A549 treated with dexamethasone at 1 μM for 4 hours (cell line): ENCODE measurements at places on chromosomes 3 and 15. TPM values are rescaled to one million over a fixed set of nuclear protein-coding genes. Genes with fewer than 3 reads are reported as not detected.

Gene FBXW12
- total RNA-seq, result not detected in 5 replicates

Gene AGBL1
- not detected in 5 replicates for total RNA-seq

Gene PARL
- total RNA-seq, result 63.1 to 70.8 TPM (median 67.5 TPM) in 5 replicates

Gene CCR1
- not detected in 5 replicates for total RNA-seq

Gene LCMT2
- 6.1 to 8.1 TPM (median 7.2 TPM) in 5 replicates for total RNA-seq

Gene FAM107A
- 0.37 to 0.54 TPM (median 0.46 TPM) in 5 replicates for total RNA-seq

Gene FBLN2
- total RNA-seq, result 1.5 to 2.8 TPM (median 2.1 TPM) in 5 replicates

Gene SNX22
- 0.50 to 1.3 TPM (median 0.74 TPM) in 5 replicates for total RNA-seq

Gene GABRB3
- 61.6 to 98.3 TPM (median 85.1 TPM) in 5 replicates for total RNA-seq
